Activated CD4-positive, alpha-beta T cell treated with anti-CD3 and anti-CD28 coated beads, Interleukin-2, amount 50 U/mL, for 4 hours (primary cell): ENCODE measurements at places on chromosomes 1 and 21.
A peak's percentile ranks its signal among the peaks of the same experiment; 100 is the strongest.

- no peak for DNase-seq
Observed at GRCh38 chr1:233261206-233261605, 34.3 kb downstream of the PCNX2 start.

DNA sequence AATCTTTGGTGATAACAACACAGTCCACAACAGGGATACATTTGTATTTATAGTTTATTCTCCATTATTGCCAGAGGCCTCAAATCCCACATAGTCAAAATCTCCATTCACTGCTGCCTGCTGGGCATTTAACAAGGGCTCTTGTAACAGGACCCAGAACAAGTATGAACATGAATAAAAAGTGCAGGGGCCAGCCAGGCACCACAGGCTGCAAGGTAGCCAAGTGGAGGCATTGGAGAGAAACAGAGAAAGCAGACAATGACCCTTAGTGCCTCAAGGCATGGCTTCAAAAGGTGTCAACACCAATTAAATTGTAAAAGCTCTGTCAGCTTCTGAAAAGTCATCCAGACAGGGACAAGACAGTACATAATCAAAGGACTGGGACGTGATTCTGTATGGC lies 116.8 kb downstream of the ATP6V1G3 start:
- DNase-seq, result no peak

- no peak for DNase-seq
Observed at GRCh38 chr1:220730486-220730885, 17.6 kb upstream of the MTARC2 start.

GRCh38 chr1:176950736-176951324 lies 213.7 kb downstream of the ASTN1 start:
- no peak for DNase-seq

DNA sequence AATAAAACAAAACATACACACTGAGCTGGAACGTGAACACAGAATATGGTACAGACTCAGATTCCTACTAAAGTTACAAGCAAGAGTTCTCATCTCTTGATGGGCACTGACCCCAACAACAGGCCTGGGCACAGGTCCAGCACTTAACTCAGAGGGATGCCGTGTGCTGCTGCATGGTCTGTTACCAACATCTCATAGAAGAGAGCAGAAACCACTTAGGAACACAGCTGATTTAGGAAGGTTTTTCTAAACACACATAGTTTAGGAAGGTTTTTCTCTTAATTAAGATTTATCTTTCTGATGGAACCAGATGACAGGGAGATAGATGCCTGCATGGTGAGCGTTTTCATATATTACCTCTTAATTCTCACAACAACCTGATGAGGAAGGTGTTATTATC lies 1.5 kb downstream of the GCLM start:
- DNase-seq, result no peak

DNA sequence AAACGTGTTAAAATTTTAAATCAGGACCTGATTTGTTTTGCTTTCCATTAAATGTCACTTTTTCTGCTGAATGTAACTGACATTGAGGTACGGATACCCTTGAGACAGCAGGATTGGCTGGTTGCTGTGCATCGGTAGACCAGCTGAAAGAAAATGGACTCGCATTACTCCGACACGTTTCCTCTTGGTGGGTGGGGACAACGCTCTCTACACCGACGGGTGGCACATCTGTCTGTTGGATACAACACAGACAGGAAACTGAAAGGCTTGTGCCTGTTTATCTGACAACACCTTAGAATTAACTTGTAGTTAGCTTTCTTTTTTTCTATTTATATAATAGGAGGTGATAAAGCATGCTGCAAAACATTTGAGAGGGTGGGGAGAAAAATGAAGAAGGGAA lies 19.4 kb downstream of the PRPF38A start:
- peak; percentile 61 for DNase-seq

GRCh38 chr1:242023805-242024204 lies 24.9 kb upstream of the MAP1LC3C start:
- DNase-seq, result no peak

- DNase-seq, result no peak
Observed at GRCh38 chr1:168180148-168180524, 1.4 kb downstream of the TIPRL start.

DNA sequence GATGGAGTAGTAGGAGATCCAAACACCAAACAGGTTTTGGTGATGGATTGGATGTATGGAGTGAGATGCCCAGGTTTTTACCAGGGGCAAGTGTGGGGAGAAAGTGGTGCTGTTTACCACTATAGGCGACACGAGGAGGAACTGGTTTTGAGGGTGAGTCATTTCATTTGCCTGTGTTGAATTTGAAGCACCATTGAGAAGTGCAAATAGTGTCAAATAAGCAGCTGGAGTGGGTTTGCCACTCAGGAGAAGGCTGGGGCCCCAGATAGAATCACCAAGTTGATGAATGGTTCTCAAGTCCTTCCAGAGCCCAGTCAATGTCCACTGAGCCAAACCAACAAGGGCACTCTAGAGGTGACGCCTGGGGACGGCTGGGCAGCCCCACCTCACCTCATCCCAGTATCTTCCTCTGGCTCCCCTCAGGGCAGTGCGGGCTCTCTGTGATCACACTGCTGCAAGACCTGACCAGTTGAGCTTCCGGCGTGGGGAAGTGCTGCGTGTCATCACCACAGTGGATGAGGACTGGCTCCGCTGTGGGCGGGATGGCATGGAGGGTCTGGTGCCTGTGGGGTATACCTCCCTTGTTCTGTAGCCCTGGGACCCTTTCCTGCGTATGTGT lies 9.4 kb downstream of the RUSC1 start:
- no peak for DNase-seq

DNA sequence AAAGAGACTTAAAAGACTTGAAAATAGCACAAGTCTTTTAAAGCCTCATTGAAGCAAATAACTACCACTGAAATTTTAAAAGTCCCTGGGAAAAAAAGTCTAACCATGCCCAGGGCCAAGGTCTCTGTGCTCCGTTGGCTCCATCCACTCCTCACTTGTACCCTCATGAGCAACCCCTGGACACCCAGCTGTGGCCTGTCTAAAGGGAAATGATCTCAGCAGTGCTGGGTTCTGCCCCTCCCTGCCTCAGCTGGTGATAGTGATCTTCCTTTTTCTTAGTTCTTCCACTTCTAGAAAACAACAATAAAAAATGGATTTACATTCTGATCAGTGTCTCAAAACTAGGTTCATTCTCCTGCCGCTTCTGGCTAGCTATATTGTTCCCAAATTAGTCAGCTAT lies 423.5 kb upstream of the ADAMTS5 start:
- no peak for DNase-seq

- no peak for DNase-seq
Observed at GRCh38 chr1:203590603-203591002, 36.0 kb upstream of the ATP2B4 start.

- no peak for DNase-seq
Observed at GRCh38 chr1:211695135-211695816, 19.9 kb upstream of the NEK2 start.

GRCh38 chr21:16908077-16908476 lies 604.8 kb upstream of the CXADR start:
- no peak for DNase-seq

- DNase-seq, result no peak
Observed at GRCh38 chr1:201049248-201049831, 25.8 kb upstream of the KIF21B start.

GRCh38 chr1:172277275-172277674 lies 143.2 kb upstream of the C1orf105 start:
- DNase-seq, result no peak

DNA sequence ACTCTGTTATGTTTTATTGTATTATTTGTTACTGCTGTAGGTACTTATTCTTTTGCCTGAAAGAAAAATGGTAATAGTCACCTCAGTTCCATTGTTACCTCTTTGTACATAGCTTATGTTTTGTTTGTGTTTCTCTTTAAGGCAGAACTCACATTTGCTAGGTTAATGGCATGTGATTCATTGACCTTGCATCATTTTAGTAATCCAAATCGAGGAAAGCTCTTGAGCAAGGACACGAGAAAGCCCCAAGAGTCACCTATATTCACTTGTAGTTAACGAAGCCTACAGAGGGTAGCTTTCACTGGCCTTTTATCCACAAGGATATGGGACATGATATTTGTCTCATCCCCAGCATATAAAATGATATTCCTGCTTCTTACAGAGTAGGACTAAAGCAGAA lies 1765.2 kb downstream of the NCAM2 start:
- no peak for DNase-seq

DNA sequence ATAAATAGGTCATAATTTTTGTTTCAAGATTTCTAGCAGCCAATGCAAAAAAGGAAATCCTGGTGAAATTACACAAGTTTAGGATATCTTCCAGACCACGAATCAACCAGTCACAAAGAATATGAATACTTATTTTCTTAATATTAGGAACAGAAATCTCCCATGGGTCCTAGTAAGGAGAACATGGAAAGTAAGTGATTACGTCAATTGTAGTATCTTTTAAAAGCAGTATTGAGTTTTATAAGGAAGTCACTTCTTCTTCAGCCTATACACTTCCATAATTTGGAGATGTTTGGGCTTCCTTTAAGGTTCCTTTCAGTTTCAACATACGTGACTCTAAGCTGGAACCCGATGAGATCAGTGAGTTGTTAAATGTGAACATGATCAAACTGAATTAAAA lies 534.5 kb downstream of the USP25 start:
- no peak for DNase-seq

- no peak for DNase-seq
Observed at GRCh38 chr21:41745971-41746743, 20.7 kb downstream of the RIPK4 start.

- peak; percentile 32 for DNase-seq
Observed at GRCh38 chr1:44031252-44032169, at the start of gene SLC6A9. Gene SLC6A9, minus strand, starts transcription at chr1:44031462. Its CDS starts 7,185 bp downstream, at chr1:44024277.

DNA sequence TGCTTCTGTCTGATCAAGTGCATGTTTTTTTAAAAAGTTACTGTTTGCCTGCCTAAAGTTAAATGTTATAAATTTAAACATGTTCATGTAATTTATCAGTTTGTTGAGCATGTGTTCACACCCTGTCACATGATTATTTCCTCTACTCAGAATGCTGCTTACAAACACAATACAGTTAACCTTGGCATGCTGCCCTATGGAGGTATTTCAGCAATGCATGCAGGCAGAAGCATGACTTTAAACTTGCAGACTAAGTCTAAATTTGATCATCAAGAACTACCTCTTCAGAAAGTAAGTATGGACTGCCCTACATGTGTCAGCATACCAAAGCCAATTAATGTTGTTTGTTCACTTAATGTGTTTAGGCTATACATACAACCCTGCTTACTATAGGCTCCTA lies 161.6 kb downstream of the LRRC40 start:
- DNase-seq, result no peak

- no peak for DNase-seq
Observed at GRCh38 chr1:100926240-100926639, 30.4 kb downstream of the SLC30A7 start.

GRCh38 chr1:15323989-15324868 lies 77.2 kb downstream of the FHAD1 start:
- DNase-seq, result no peak

- no peak for DNase-seq
Observed at GRCh38 chr1:246216906-246217305, 290.2 kb downstream of the SMYD3 start.

GRCh38 chr1:178038372-178038771 lies 55.5 kb upstream of the RASAL2 start:
- no peak for DNase-seq

DNA sequence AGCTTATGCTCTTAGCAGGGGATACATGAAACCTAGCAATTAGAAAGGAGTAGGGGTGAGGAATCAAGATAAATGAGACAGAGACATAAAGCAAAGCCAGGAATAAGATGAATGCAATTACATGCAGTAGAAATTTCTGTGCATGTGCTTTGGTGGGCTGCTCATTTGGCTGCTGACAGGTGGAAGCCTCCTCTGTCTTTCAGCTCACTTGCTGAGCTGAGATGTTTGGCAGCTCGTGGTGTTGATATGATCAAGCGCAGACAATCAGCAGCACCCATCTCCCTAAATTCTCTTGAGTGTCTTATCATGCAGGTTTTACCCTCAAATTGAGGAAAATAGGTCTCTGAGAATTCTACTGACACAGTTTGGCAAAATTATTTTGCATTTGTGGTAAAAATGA lies 108.3 kb upstream of the CD34 start:
- DNase-seq, result no peak

DNA sequence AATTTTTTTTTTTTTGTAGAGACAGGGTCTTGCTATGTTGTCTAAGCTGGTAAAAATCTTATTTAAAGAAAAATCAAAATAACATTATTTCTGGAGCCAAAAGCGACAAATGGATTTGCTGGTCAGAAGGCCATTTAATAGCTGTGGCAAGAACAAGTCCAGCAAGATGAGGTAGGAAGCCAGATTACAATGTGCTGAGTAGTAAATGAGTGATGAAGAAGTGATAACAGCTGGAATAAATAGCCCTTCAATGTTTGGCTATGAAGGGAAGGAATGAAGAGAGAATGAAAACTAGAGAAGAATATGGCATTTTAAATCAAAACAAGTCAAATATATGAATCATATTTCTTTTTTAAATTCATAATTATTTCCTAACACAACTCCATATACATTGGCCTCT lies 34.5 kb downstream of the SYDE2 start:
- DNase-seq, result no peak

GRCh38 chr1:213596729-213597128 lies 391.0 kb upstream of the PROX1 start:
- no peak for DNase-seq
